Fibroblast of skin of scalp (primary cell): ENCODE measurements at places on chromosomes 4 and X.

DNA sequence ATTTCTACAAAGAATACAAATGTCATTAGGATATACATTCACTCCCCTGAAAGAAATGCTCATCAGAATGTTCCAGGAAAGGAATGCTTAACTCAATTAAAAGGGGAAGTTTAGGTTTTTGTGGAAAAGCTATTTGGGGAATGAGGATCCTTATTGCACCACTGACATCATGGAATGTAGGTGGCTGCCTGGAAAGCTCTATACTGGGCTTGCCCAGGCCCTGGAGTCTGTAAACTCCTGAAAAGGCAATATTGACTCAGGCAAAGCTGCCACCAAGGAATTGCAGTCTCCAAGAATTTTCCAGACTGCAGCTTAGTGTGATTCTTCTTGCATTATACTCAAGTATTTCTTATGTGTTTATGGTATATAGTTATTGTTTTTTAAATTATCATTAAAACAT is 15.7 kb downstream of the DAPP1 start:
- DNase-seq = no peak

DNA sequence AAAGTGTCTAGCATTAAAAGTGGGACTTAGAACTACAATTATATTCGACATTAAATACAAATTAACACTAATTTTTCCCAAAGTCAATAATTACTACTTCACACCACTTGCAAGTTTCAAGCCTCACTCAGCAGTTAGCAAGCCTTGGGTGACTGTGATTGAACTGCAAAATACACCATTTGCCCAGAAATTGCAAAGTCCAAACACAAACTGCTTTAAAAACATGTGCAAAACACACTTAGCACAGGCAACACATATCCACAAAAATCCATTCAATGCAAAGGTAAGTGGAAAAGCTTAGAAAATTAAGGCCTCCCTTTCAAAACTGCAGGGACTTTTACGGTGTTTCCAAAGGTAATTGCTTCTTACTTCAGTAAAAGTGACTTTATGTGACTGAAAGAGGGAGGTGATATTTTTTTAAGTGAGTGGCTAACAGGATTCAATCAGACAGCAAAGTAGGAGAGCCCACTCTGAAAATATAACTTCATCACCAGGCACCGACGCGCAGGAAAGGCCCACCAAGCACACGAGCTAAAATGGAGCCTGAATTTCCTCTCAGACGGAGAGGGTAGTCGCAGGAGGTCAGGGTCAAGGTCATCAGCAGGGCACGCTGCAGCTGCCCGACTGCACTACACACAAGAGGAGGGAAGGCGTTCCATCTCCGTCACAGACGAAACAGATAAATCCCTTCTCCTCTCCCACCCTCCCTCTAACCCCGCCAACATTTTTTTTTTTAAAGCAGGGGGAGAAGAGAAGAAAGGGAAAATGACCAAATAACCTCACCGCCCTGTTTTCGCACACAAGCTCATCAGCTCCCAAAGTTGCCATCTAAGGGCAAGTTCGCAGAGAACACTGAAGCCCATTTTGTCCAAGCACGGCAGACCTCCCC is 3.1 kb downstream of the ZNF827 start:
- no peak for DNase-seq

DNA sequence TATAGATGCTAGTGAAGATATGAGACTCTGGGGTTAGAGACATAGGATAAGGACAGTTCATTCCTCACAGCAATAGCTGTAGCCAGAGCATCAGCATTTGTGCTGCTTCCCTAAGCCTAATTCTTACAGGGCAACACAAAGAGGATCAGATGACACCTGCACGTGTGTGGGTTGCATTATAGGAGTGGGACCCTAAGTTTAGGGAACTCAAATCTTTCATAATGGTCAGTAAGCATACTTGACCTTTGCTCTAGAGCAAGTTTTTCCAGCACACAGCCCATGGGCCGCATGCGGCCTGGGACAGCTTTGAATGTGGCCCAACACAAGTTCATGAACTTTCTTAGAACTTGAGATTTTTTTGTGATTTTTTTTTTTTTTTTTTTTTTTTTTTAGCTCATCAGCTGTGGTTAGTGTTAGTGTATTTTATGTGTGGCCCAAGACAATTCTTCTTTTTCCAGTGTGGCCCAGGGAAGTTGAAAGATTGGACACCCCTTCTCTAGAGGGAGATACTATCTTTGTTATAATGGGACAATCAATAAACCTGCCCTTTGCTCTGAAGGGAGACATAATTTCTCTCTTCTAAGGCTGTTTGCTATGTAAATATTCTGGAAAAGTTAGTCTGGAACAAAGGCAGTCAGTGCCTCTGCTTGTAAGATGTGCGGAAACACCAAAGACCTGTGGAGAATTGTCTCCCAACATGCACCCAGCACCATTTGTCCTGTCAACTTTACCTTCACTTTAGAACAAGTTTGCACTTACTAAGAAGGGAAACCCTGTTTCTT is 650.2 kb downstream of the ZNF674 start:
- no peak for DNase-seq

DNA sequence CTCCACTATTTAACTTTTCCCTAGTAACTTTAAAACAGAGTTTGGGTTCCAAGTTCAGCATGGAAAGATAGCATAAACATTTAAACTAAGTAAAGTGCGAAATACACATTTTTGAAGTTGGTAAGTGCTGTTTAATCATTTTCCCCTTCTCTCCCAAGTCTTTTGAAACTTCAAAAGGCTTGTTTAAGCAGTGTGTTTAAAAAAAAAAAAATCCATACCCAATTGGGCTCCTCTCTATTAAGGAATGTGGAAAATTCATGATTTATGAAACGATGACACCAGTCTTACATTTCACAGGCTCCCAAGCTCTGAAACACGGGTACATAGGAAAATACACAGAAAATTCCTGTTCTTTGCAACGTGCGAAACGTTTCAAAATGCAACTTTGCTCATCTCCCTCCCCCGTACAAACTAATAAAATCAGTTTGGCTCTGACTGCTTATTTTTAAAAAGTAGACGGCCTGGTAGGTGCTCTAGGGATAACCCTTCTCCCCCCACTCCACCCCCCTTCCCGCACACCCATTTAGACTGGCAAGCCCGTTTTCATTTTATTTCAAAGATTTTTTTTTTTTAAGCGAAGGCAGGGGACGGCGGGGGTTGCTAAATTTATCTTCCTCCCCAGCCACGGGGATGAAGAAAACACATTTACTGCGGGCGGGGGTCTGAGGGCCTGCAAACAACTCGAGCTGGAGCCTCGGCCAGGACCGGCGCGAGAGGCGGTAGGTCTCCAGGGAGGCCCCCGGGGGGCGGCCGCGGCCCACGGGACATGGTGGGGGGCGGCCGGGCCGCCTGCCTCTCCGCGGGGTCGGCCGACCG is 786 bp upstream of the ZFX start:
- peak; percentile 87 for DNase-seq

DNA sequence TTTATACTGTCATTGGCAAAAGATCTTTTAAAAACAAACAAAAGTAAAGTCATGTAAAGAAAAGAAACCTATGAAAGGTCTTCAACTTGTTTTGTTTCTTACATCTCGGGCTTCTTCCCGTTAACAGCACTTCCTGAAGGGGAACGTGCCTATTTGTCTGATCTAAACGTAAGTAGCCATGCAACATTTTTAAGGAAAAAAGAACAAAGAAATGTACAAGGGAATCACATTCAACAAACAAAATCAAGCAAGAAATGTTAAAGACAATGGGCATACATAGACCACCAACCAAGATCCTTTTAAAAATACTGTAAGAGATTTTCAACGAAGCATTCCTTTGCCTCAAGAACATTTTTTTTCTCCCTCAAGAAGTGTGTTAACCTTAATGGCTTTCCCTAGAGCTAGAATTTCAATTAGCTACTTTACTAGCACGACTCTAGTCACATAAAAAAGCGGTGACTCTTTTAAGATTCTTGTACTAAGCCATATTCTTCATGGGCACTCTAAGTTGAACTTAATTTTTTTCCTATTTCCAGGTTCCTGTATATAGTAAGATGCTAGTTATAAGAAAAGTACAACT is 112.0 kb upstream of the TTC29 start:
- peak; percentile 41 for DNase-seq

- no peak for DNase-seq
Observed at GRCh38 chr4:2944586-2945526, 18.4 kb downstream of the NOP14 start.

DNA sequence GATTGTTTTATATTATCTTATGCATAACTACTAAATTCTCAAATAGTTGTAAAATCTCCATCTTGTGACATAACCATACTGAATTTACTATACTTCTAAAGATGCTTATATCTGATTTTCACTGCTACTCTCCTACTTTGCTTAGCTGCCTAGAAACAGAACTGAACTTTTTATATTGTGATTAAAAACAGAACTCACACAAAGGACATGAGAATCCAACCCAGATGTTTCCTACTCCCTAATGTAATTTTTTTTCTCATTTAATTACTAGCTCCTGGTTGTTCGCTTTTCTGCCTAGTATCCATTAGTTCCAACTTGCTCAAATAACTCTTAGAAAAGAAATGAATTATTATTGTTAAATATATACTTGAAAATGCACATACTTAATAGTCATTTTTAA is 283.5 kb upstream of the ACTRT1 start:
- DNase-seq = no peak

GRCh38 chr4:76699751-76700310 is 198.1 kb downstream of the SOWAHB start:
- DNase-seq = peak; percentile 64

DNA sequence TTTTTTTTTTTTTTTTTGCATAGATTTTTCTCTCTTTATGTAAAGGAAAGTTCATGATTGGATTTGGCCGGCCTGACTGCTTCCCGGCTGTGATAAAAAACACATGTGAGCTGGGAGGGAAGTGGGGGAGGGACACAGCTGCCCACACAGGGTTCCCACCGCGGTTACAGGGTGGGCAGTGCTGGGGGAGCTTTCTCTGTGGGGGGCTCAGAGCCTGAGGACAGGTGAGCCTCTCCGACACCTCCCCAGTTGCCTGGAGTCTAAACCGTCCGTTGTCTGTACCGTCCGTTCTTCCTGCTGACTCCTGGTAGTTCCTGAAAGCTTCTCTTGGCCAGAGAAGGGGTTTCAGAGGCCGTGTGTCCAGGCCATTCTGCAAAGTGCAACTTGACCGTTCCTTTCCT is 21.8 kb downstream of the SHOX start:
- DNase-seq = no peak
